ENCODE measurements at places on chromosomes 12 and 14.

GRCh38 chr14:64232095-64232838 is 61.9 kb downstream of the ESR2 start:
- DNase-seq = no peak

DNA sequence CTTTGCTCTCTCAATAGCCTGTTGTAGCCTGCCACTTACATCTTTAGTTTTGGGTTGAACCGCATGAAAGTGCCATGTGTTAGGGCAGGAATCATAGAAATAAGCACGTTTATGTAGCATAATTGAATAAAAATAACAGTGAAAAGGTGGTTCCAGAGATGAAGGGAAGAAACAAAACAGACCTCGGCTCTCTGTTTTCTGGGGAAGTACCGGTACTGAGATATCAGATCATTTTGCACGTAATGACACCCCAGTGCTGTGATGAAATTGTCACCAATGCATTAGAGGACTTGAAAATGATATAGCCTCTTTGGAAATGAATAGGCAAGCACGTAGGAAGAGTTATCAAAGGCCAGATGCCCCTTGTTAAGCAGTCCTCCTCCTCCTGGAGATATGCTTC is 42.5 kb upstream of the DLK1 start:
- no peak for DNase-seq

DNA sequence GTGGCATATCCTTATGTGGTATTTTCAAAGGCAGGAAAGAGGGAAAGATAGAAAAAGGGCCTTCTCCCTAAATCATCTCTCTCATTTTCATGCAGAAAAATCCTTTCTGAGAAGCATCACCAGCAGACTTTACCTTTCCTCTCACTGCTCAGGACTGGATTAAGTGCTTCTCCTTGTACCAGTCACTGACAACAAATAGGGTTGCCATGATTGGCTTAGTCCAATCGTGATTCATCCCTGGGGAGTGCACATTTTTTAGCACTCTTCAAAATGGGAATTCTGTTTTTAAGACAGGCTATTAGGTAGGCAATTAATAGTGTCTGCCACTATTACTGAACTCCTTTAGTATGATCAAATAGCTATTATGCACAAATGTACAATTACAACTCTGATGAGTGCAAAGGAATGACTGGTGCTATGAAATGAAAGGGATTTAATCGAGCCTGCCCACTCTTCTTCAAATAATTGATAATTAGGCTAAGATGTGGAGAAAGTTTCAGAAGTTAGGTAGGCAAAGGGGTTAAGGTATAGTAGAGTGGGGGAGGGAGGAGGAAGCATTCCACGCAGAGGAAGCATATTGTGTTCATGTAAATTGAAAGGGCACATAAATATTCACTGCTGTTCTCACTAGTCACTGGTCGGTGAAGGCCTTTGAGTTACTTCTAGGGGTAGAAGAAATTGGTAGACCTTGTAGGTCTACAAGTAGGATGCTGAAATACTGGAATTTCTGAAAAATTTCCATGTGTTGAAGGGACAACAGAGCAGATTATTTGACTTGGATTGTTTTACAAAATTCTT is 84.0 kb downstream of the MSRB3 start:
- DNase-seq = no peak

DNA sequence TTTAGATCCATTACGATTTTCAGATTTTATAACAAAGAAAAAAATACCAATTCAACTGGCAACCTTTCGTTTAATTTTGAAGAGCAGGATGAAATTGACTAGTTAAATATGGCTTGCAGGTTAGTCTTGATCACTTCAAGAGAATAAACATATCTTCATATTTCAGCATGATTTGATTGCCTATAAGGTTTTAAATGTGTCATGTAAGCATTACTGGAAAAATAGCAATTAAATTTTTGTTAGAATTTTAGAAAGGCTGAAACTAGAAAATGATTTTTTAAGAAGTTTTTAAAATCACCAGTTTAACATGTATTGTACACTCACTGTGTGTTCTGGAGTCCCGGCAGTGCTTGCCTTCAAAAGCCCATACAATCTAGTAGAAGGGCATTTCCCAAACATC is 310.2 kb upstream of the DIO2 start:
- no peak for DNase-seq

DNA sequence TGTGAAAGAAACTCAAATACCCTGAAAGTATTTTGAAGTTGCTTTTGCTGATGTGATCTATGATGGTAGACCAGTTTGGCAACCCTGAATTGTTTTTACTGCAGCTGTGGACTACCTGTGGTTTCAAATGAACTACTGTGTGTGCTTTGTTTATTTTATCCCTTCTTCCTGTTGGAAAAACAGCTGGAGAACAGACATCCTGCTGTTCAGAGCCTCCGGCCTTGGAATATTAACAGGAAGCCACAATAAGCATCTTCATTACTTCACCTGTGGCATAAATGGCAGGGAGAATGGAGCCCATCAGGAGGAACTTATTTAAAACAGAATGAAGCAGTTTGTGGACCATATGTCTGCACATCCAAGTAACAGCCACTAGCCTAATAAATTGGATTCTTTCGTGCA is 104.8 kb downstream of the DUSP6 start:
- DNase-seq = no peak

- DNase-seq = no peak
These were observed 142.4 kb downstream of the PRKCH start for GRCh38 chr14:61463664-61464285.

DNA sequence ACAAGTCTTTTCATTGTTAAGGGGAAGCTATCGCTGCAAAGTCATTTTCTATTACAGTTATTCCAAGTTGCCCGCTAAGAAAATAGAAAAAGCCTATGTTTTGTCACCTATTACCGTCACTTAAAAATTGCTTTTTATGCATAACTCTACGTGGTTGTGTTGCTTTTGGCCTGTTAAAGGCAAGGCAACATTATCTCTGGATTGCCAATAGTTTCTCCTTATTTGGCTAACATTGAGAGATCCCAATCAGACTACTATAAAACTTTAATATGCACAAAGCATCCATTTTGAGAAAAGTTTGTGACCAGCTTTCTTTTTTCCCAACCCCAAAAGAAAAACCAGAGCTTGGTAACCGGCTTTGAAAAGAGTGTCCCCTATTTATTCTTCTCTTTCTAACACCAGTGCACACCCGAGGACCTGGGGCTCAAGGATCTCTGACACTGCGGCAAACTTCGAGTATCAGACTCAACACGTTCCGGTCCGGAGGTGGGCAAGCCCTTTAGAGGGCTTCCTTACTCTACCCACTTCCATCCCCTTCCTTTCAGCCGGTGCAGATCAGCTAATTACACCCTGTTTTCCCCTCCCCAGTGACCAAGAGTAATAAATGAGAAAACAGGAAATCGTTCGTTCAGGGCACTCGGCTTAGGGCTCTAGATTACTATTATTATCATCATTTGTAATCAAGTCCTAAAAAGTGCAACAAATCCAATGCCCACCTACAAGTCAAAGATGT is 1.2 kb downstream of the PPP1R12A start:
- DNase-seq = no peak

DNA sequence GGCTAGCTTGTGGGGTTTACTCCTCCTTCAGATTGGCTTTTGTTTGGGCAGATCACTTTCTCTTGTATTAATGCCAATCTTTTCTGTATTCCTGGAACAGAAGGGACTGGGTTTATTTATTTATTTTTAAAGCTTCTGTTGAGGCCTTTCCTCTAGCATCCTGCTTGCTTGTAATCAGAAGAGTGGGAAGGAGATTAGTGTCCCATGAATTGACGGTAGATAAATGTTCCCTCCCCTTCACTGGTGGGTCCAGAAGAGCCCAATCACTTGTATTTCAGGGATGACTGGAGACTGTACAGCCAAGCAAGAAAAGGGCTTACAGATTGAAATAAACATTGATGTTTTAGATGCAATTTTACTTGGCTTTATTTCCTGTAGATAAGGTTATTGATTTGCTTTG is 71.0 kb downstream of the LIN52 start:
- DNase-seq = no peak

DNA sequence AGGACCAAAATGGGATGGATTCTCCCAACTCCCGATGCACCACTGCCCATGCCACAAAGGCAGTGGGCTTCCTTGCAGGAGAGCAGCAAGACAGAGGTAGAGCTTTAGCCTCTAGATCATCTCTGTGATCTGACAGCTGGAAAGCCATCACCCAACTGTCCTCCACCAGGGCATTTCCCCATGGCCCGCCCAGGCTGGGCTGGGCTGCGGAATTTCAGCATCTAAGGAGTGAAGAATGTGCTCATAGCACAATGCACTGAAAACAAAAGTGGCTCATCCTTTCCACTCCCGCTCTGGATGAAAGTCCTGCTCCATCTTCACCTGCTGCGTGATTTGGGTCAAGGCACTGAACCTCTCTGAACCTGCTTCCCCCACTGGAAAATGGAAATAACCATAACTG is 5.6 kb downstream of the SYNE3 start:
- no peak for DNase-seq

- DNase-seq = no peak
These were observed 11.1 kb downstream of the PRKAB1 start for GRCh38 chr12:119679081-119679480.

DNA sequence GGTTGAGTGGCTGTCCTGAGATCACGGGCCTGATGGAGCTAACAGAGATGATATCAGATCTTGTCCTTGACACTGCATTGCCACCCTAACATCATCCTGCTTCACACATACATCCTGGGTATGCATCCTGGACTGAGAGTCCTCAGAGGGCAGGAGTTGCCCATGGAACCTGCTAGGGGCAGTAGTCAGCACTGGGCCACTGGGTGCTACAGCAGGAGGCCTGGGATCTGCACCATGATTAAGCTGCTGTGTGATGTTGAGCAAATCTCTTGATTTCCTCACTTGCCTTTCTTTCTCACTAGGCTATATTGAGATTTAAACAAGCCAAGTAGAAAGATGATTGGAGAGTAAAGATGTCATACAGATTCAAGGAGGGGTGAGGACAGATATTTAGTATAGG is 22.1 kb upstream of the EIF4B start:
- no peak for DNase-seq

DNA sequence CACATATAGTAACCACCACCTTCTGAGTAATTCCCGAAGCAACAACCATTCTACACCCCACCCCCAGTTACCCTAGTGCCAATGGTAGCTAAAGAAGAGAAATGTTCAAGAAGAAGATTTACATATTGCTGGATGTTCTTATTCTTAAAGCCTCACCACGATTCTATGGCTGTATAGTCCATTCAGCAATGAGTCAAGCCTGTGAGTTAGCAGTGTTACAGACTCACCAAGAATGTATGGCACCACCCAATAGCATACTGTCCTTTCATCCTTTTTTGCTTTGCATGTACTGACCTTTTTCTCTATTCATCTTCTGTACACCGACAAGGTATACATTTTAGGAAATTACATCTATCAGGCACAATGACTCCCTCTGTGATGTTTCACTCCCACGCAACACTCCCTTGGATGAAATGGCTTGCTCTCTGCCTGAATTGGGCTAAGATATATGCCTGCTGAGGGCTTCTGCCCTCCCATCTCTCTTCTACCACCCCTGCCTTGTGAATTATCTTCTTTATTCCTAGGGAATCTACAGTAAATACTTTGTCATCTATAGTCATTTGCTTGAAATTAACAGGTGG is 945.8 kb downstream of the DIO2 start:
- DNase-seq = no peak

- DNase-seq = no peak
These were observed 353.8 kb downstream of the AACS start for GRCh38 chr12:125418902-125419564.

DNA sequence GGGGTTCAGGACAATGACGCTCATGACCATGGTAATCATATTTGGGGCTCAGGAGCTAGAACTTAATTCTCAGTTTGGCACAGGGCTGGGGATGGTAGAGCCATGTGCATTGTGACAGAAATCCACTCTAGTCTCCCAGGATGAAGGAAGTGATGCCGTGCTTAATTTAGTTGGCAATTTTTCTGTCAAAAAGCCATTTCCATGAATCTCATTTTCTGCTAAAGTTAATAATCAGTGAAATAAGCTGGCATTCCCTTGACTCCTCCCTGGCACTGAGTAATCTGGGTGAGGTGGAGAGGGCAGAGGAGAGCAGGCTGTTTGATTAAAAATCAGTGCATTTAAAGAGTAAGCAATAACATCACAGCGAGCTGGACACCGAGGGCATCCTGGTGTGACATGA is 45.0 kb upstream of the GPR68 start:
- no peak for DNase-seq

DNA sequence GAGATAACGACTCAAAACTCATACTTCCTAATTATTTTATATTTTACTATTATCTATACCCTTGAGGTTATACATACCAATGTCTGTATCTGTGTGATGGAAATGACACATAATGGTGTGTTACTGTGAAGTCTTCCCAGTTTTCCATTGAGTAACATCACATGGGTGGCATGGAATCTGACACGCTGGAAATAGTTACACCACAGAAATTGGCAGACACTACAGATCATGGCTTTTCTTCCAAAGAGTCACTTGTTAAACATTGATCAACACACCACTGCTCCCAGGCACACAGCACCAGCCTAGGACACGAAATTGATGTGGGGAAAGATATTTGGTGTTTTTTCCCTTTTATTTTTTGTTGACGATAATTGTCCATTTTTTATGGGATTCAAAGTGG is 33.0 kb upstream of the VWF start:
- no peak for DNase-seq

DNA sequence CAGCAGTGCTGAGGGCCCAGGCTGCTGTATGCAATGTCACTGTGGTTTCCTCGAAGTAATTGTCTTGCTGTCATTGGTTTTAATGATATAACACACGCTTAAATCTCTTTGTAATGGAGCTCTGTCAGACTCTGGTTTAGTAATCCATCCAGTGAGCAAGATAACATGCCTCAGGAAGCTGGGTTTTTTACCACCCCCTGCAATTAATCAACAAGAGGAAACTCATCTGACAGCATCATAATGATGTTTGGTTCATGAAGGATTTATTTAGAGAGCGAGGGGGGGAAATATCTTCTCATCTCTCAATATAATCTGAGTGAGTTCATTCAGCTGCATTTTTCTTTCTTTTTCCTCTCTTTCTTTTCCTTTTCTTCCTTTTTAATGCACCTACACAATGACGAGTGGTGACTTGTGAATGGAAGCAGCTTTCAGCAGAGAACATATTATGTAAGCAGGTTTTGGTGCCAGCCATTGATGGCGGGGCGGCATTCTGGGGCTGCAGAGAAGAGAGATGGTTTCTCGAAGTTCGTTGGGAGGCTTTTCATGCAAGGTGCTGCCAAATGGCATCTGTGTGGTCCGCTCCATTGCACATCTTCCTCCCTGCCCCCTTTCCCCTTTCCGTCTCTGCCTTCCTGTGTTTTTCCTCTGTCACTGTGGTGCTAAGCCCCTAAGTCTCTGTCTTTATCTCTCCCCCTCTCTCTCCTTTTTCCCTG is 6.7 kb downstream of the RPH3A start:
- DNase-seq = no peak

DNA sequence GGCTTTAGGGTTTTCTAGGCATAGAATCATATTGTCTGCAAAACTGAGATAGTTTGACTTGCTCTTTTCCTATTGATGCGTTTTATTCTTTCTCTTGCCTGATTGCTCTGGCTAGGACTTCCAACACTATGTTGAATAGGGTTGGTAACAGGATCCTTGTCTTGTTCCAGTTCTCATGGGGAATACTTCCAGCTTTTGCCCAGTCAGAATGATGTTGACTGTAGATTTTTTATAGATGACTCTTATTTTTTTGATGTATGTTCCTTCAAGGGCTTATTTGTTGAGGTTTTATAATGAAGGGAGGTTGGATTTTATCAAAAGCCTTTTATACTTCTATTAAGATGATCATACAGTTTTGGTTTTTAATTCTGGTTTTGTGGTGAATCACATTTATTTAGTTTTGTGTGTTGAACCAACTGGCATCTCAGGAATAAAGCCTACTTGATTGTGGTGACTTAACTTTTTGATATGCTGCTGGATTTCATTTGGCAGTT is 478.2 kb downstream of the TMEM117 start:
- no peak for DNase-seq
